C1 segment of cervical spinal cord (tissue), 14 donors: ENCODE measurements at places on chromosomes 6 and 20.
A peak's percentile ranks its signal among the peaks of the same experiment; 100 is the strongest.

DNA sequence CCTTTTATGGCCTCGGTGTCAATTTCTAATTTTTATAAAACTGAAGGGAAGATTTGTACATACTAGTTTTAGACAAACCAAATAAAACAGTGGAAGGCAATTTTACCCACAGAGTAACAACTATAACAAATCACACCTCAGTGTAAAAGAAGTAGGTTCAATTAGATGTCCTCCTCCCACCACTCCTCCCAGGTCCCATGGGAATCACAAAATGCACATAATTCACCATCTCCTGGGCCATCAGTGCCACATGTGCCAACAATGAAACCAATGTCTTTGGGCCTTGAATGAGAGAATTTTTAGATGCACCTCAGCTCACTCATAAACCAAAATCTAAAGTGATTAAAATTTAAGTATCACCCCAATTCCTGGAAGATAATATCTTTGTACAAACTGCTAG lies 267.8 kb downstream of the BTBD9 start:
- DNase-seq, result no peak

- no peak for DNase-seq
Measured at GRCh38 chr6:81761197-81761596, 8.7 kb upstream of the TENT5A start.

DNA sequence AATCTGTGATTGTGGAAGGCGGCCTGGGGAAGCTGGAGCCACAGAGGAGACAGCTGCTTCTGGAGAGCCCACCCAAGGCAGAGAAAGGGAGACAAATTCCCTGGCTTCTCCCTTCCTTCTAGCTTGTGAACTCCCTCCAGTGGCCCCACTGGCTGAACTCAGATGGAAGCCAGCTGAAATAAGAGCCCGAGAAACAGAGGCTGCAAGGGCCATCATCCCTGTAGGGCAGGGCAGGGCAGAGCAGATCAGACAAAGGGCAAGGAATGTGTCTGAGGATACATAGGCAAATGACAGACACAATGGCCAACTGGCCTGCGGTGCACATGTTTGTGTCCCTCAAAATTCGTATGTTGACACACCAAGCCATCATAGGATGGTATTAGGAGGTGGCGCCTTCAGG lies 25.3 kb downstream of the MDFI start:
- DNase-seq, result no peak

DNA sequence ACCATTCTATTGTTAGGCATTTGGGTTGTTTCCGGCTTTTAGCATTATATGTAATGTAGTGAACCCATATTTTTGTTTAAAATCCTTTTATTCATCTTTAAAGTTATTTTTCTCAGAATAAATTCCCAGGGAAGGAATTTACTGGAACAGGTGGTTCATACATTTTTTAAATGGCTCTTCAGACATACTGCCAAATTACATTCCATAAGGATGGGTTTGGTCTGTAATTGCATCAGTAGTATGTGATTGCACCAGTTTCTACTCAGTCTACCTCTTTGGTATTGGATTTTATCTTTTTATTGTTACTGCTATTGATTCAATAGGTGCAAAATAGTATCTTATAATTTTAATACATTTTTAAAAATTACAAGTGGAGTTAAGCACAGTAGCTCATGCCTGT lies 27.2 kb downstream of the BRPF3 start:
- no peak for DNase-seq

DNA sequence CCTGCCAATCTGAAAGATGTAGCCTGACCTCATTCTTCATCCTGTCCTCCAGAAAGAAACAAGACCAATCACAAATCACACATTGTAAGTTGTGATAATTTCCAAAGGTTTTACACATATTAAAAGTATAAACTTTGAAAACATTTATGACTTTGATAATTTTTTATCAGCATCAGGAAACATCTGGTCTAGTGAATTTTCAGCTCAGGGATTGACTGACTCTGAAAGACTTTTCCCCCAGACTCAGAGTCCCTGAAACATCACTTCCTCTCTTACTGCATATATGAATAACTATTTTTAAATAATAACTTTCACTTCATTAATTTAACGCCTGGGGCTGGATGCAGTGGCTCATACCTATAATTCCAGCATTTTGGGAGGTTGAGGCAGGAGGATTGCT lies 48.5 kb upstream of the SSTR4 start:
- no peak for DNase-seq

GRCh38 chr20:40207655-40208054 lies 481.4 kb downstream of the MAFB start:
- DNase-seq, result no peak

GRCh38 chr6:73064266-73064665 lies 161.0 kb downstream of the KHDC1L start:
- DNase-seq, result no peak

GRCh38 chr20:34703424-34704176 lies 544 bp upstream of the TP53INP2 start:
- no peak for DNase-seq

- DNase-seq, result peak; percentile 84
Measured at GRCh38 chr20:20452254-20452676, 84.4 kb downstream of the INSM1 start.

- no peak for DNase-seq
Measured at GRCh38 chr6:14729129-14729871, 516.6 kb upstream of the JARID2 start.

- no peak for DNase-seq
Measured at GRCh38 chr6:10320291-10320690, 94.6 kb downstream of the TFAP2A start.

- DNase-seq, result no peak
Measured at GRCh38 chr20:24718696-24719095, 230.4 kb upstream of the CST7 start.

DNA sequence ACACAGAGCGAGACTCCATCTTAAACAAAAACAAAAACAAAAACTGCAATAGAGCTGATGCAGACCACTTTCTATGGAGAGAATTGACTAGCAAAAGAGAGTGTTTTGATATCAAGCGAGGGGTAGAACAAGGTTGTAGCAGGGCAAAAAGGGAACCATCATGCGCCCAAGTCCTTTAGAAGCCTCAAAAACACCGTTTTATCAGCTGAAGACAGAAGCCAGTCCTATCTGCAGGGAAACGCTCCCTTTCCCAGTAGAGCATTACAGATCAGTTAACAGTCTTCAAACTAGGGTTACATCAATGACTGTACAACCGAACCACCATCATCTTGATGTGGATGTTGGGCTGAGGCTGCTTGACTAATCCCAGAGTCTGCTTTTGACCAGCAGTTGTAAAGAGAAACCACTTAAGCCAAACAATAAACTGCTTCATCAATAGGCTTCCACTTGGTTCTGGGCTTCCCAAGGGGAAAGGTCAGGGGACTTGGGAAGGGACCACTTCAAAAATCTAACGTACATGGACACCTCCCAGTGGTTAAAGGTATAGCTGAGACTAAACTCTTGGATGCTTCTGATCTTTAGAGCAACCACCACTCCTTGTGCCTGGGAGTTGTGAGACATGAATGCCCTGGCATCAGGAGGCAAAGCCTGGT lies 59.6 kb upstream of the SPDEF start:
- no peak for DNase-seq

- no peak for DNase-seq
Measured at GRCh38 chr20:61884571-61885389, 180.9 kb downstream of the TAF4 start.

GRCh38 chr6:170130201-170130621 lies 160.7 kb downstream of the DLL1 start:
- DNase-seq, result no peak

DNA sequence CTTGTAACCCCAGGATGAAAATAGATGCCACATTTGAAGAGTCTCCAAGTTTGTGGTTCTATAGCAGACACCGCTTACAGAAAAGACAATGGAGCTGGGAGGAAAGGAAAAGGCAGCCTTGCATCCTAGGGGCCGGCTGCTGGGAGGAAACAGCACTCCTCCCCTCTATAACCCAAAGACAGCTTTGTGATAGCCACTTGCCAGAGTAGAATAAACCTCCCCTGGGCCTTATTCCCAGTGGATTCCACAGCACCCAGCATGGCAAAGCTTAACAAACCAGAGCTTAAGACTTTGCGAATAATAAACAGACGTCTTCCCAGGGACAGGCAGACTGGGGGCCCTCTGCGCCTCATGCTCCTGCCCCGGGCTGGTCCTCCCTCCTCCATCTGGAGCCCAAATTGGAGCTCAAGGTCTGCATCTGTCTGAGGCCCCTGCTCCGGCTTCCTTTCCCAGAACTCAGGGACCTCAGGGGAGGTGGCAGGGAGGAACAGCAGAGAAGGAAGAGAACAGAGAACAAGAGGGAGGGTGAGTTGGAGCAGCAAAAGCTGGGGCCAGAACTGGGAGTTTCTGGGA lies 8.8 kb upstream of the TAF8 start:
- DNase-seq, result no peak

DNA sequence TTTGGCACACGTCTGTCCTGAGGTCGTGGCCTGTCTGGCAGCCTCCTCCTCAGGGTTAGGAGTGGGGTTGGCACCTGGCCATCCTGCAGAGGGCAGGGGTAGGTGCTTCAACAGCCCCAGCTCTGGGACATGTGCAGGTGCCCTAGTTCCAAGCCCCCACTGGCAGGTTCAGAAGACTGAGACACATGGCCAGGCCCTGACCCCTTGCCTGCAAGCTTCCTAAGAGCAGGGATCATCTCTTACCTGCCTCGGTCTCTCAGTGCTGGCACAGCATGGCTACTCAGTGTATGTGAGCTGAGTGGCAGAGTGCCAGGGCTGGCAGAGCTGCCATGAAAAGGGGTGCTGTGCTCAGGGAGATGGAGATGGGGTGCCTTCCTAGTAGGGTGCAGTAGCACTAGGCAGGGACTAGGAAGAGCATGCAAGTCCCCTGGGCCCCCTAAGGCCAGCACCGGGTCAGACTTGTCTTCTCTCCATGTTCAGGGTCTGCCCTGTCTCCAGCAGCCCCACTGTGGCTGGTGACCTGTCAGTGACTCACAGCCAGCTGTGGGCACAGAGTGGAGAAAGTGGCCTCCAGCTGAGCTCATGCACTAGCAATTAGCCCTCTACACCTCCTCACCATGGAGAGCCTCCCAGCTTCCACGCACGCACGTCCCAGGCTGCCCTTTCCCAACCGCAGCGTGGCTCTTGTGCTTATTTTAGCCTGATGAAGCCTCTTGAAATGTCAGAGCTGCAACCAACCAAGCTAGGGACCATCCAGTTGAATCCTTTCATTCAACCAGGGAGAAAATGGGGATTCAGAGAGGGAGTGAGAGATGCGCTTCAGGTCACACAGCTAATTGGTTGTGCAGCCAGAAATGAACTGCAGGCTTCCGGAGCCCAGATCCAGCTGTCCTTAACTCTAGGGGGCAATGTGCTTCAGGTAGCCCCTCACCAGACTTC lies 116.6 kb downstream of the MRPL14 start:
- no peak for DNase-seq

DNA sequence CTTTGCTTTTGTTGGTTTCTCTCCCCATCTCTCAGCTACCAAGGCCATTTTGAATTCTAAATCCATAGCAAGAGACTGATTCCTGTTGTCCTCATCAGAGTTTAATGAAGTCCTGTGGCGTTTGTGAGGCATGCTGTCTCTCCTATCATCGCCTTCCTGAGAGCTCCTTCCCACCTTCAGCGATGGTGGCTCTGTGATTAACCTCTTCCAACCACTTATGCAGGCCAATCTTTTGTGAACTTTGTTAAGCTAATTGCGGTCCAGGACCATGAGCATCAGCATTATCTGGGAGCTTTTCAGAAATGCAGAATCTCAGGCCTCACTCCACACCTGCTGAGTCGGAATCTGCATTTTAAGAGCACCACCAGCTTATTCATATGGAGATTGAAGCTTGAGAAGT lies 272.5 kb upstream of the CDYL start:
- DNase-seq, result no peak

DNA sequence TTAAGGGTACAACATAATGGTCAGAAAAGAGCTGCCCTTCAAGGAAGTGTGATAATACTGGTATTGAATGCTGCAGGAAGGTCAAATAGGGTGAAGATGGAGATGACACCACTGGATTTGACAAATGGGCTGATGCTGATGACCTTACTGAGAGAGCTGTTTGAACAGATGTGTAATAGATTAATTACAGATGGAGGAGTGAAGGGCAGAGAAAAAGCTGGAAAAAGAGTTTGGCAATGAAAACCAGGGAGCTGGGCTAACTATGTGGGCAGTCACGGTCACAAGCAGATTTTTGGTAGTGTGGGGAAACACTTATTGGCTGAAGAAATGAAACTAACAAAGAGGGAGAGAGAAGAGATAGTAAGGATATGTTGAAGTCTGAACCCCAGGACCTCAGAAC lies 83.6 kb upstream of the ENPP5 start:
- DNase-seq, result no peak

DNA sequence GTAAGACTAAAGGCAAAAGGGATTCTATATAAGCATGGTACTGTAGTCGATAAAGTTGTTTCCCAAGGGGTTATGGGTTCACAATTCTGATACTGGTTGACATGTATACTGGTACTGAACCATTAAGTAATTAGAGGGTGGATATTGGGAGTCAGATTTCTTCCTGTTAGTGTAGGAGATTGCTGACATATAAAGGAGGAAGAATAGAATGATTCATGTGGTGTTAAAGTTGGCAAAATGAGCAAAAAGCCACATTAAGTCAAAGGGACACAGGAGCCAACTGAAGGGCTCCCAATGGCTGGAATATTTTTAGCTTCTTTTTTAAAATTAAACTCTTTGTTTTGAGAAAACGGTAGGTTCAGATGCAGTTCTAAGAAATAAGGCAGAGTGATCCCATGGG lies 161.8 kb upstream of the PRND start:
- DNase-seq, result no peak

- no peak for DNase-seq
Measured at GRCh38 chr20:41608606-41609005, 9.6 kb downstream of the CHD6 start.

GRCh38 chr6:146041282-146041681 lies 12.4 kb downstream of the GRM1 start:
- DNase-seq, result no peak

GRCh38 chr6:117498159-117498558 lies 15.7 kb downstream of the DCBLD1 start:
- DNase-seq, result no peak

DNA sequence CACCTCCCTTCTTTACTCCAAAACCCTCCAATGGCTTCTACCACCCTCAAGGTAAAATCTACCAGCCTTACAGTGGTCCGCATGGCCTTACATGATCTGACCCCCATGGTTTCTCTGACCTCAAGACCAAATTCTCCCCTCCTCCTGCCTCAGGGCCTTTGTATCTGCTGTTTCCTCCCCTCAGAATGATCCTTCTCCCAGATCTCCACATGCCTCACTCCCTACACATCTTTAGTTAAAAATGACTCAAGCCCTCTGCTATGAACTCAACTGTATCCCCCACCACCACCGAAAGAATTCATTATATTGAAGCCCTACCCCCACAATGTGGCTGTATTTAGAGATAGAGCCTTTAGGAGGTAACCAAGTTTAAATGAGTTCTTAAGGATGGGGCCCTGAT lies 4.1 kb downstream of the SLC23A2 start:
- DNase-seq, result no peak

GRCh38 chr20:3383878-3384495 lies 23.5 kb downstream of the DNAAF9 start:
- DNase-seq, result no peak

GRCh38 chr6:159119791-159120190 lies 49.4 kb upstream of the FNDC1 start:
- DNase-seq, result no peak
